ENCODE measurements at places on chromosomes 6 and 20.

GRCh38 chr6:148177589-148178233, 164.9 kb upstream of the SASH1 start:
- no peak for DNase-seq

- DNase-seq: no peak
These were observed 58.8 kb upstream of the APCDD1L start for GRCh38 chr20:58573986-58574385.

GRCh38 chr6:89965441-89966227, 71.4 kb downstream of the GJA10 start:
- no peak for DNase-seq

GRCh38 chr6:121042766-121043165, 291.5 kb downstream of the TBC1D32 start:
- no peak for DNase-seq

DNA sequence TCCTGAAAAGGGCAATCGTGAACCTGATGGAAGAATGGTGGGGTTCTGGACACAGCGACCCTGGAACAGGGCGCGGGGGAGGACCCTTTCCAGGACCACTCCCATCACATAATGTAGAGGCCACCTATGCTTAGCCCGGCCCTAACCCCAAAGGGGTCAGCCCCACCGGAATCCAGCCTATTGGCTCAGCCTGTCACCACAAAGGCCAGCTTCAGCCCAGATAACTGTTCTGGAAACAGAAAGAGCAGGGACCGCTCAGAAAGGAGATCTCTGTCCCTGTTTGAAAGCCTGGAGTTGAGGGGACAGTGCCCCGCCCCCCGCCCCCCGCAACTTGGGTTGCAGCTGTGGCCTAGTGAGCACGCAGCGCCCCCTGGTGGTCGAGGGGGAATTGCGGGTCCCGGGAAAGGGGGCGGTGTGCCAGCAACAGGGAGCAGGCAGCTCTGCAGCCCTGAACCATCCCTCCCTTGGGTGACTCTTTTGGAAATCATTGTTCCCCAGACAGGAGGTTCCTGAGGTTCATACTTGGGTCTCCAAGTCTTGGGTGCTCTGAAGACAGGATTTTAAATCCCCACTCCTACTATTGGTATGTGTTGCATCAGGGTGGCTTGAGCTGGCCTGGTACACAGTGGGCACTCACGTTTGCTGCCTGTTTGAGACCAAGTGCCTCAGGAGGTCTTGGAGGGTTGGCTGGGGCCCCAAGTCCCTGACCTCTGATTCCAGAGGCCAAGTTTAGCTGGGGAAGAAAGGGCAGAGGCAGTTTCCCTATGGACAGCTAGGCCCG, 1.5 kb downstream of the SIGLEC1 start:
- DNase-seq: no peak

- DNase-seq: no peak
These were observed 36.5 kb upstream of the PSMF1 start for GRCh38 chr20:1081891-1082290.

- no peak for DNase-seq
These were observed 27.1 kb downstream of the HSF2 start for GRCh38 chr6:122426597-122426996.

- no peak for DNase-seq
These were observed 54.7 kb downstream of the ELOVL5 start for GRCh38 chr6:53294095-53294494.

DNA sequence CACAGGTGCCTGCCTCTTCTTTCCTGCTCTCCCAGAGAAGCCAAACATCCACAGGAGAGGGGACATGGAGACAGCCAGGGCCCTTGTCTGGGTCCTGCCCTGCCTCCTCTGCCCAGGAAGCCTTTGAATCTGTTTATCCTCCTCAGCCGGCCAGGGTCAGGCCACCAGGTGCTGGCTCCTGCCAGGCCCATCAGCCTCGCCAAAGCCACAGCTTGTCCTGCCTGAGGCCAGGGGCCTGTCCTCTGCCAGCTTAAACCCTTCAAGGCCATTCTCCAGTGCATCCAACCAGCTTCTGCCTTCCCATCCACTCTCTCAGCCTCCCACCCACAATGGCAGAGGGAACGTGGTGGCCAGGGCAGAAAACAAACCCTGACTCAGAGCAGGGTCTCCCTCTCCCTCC, 254.6 kb downstream of the ANKRD60 start:
- no peak for DNase-seq

GRCh38 chr6:10886691-10887502, at the start of gene SYCP2L:
Gene SYCP2L (plus strand): TSS chr6:10887052. CDS start chr6:10887127, 75 bp downstream.
- DNase-seq: no peak

DNA sequence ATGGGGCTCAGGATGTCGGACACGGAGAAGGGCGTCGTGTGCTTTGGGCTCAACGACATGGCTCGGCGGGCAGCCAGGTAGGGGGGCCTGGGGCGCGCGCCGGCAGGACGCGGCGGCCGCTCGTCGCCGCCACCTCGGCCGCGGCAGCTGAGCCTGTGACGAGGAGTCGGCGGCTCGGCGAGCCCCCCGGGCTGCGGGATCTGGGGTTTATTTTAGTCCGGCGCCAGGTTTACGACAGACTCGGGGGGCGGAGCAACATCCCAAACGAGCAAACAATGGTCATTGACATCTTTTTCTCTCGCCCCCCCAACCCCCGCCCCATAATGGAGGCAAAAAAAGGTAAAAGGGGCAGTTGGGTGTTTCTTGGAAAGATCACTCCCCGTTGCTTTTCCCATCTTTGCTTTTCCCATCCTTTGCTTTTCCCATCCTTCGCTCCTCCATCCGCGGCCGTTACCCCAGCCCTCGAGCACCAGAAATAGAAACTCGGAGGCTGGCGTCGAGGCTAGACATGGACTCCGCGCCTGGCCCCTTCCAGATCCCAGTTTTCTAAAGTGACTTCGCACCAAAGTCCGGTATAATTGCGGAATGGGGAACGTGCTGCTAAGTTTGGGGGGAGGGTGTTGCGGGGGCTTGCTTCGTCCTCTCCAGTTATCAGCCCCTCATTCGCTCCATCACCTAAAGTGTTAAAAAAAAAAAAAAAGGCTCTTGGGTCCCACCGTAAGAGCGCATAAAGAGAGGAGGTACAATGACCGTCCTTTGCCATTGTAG, at the start of gene NKX2-4:
Gene NKX2-4 (minus strand): TSS at position 186 of the 768 bp plus-strand sequence. CDS start 127 bp downstream, at position 59.
- no peak for DNase-seq

DNA sequence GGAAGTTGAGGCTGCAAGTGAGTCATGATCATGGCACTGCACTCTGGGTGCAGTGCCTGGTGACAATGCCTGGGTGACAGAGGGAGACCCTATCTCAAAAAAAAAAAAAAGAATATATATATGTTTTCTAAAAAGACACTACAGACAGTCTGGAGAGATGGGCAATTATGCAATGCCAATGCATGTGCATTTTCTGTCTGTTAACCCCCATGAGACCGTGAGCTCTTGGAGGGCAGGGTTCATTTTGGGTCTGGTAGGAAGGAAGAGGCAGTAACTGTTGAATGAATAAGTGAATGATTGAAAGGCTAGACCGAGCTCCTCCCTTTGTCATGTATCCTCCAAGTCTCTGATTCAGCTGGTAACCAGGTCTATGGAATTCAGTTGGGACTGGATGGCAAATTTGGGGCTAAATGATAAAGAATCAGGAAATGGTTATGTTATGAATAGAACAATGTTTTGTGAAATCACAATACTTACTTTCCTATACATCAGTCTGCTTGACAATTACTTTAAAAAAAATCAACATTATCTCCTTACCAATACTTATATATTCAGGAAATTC, 5.6 kb upstream of the BLCAP start:
- no peak for DNase-seq

- DNase-seq: no peak
These were observed 9.7 kb downstream of the BACH2 start for GRCh38 chr6:90286884-90287488.

GRCh38 chr6:118668761-118669385, 17.5 kb upstream of the CEP85L start:
- DNase-seq: no peak

GRCh38 chr6:30684386-30685156, 1.9 kb downstream of the PPP1R18 start:
- DNase-seq: no peak

GRCh38 chr20:31723069-31723318, 326 bp upstream of the BCL2L1 start:
- no peak for DNase-seq

DNA sequence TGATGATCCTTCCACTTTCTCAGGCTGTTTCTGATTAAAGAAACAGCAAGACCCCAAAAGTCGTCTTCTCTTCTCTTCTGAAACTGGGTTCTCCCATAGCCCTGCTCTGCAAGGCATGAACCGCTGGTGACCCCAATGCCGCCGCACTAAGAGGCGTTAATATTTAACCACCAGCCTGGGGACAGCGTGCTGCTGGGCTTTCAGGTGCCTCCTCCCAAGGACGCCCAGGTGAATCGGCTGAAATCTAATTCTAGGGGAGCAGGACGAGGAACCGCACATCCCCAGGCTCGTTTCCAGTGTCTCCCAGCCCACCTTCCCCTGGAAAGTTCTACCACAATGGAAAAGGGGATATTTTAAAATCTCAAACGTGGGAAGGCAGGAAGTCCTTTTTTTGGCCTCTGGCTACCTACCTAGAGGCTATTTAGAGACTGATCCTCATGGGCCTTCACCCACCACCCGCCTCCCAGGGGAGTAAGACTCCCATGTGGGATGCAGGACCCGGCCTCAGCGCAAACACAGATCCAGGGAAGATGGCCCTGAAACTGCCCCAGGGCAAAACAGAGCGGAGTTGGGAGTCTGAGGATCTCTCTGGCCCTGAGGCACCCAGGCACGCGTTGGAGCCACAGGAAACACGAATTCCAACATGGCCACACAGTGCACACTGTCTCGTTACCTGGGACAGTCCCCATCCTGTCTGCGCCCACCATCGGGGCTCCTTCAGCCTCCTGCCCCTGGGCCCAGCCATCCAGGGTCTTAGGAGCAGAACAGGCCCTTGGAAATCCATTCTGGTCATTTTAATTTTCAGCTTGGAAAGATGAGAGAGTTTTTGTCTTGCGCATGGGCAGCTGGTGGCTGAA, 56.2 kb downstream of the BMP7 start:
- DNase-seq: no peak

GRCh38 chr6:134826889-134827737, 122.8 kb downstream of the ALDH8A1 start:
- DNase-seq: no peak

GRCh38 chr6:86782328-86782727, 155.0 kb upstream of the HTR1E start:
- DNase-seq: no peak

DNA sequence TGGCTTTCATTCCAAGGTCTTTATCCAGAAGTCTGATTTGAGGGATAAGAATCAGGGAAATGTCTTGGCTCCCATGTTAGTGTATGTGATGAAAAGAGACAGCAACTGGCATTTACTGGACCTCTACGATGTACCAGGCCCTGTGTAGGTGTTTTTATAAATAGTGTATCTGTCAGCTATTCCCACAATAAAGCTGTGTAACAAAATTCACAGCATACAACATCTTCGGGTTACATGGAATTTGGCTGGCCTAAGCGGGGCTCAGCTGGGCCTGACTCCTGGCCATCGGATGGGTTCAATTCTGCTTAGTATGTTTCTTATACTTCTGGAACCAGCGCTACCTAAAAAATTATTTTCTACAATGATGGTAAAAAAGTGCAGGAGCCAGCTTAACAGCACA, 128.2 kb downstream of the SNX5 start:
- no peak for DNase-seq

DNA sequence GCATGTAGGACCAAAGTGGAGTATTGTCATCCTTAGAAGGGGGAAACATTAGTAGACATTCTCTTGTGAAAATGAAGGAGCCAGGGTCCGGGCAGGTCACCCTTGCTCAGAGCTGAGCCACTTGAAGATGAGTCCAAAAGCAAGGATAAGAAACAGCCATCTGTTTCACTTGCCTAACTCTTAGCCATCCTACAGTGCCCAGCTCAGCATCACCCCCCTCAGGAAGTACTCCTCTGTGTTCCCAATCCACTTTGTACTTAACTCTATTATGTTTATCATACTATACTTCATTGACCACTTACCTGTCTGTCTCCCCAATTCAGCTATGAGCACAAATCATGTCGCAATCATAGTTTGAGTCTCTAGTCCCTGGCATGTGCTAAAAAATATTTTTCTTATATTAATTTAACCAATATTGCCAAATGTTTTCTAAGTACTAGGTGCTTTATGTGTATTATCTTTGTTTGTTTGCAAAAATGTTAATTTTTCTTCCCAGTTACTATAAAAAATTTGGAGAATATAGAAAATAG, 8.1 kb upstream of the TOX2 start:
- DNase-seq: no peak

- DNase-seq: no peak
These were observed 185.6 kb upstream of the MCHR2 start for GRCh38 chr6:100179576-100179975.

GRCh38 chr20:41482647-41483552, 116.3 kb upstream of the EMILIN3 start:
- DNase-seq: no peak

DNA sequence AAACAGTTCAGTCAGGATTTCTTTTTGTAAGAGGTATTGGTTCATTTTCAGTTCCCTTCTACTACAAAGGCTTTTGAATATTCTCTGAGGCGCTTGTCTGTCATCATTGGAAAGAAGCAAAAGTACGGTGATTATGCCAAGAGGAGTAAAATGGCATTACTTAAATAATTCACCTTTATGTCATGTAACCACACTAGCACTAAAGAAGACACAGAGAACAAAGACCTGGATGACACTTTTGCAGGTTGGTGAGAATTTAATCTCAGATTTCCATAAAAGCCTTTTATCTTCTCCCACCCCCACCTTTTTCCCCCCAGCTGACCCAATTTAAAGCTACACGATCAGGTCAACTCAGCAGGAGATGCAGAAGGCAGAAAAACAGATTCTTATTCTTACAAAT, 451.8 kb downstream of the HACE1 start:
- DNase-seq: no peak

GRCh38 chr6:4805553-4806336, 29.5 kb downstream of the CDYL start:
- no peak for DNase-seq

DNA sequence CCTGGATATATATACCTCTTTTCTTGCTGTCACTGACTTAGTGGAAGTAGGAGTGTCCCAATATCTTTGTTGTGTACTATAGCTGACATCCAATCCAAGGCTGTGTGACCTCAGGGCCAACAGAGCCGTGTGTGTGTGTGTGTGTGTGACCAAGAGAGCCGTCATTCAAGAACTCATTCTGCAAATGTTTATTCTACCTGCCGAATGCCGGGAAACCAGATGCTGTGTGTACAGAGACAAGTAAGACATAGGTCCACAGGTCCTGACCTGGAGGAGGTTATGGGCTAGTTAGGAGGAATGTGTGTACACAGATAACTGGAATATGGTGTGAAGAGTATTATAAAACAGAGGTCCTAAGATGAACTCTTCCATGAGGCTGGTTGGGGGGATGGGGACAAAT, 190.0 kb downstream of the DHX35 start:
- no peak for DNase-seq

GRCh38 chr6:10194816-10195672, 219.8 kb downstream of the TFAP2A start:
- DNase-seq: no peak

Measured in cortex of kidney (tissue), 1 donor.